ENCODE measurements at places on chromosomes 3 and 15.

DNA sequence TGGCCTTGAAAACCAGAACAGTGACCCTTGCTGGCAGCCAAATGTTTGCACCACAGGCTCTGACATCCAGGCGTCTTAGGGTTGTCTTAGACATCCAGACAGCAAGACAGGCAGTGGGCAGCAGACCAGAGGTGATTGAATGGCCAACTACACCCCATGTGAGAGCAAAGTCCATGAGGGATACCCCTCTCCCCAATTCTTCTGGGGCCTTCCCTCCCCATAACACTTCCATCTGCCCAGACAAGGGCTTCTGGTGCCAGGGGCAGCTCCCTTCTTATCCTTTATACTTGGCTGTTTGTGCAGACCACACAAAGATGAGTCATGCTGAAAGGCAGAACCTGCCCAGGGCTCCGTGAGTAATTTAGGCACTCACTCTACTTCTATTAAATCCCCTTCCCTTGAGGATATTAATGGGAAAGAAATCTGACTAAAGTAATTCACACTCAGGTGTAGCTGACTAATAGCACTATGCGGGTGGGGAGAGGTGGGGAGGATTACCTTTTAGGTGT is 257.9 kb downstream of the UACA start:
- H3K4me3 ChIP-seq = no peak overlapping the region
- peak overlapping the region; percentile 72 for H3K27ac ChIP-seq
- no peaks in the 10 kb centered on the region for H3K36me3 ChIP-seq
- peaks cover 59% of the 10 kb centered on the region for H3K4me1 ChIP-seq
- no peaks in the 10 kb centered on the region for H3K27me3 ChIP-seq

GRCh38 chr15:29636140-29636539 is 186.1 kb downstream of the TJP1 start:
- peaks cover 10% of the 10 kb centered on the region for H3K27me3 ChIP-seq
- no peaks in the 10 kb centered on the region for H3K4me1 ChIP-seq
- no peak for DNase-seq
- no peak overlapping the region for H3K4me3 ChIP-seq
- no peaks in the 10 kb centered on the region for H3K36me3 ChIP-seq

- H3K4me1 ChIP-seq = peaks cover 15% of the 10 kb centered on the region
- no peak overlapping the region for H3K4me3 ChIP-seq
- H3K27me3 ChIP-seq = no peaks in the 10 kb centered on the region
These were observed 34.6 kb downstream of the MYO5C start for GRCh38 chr15:52261026-52261425.

DNA sequence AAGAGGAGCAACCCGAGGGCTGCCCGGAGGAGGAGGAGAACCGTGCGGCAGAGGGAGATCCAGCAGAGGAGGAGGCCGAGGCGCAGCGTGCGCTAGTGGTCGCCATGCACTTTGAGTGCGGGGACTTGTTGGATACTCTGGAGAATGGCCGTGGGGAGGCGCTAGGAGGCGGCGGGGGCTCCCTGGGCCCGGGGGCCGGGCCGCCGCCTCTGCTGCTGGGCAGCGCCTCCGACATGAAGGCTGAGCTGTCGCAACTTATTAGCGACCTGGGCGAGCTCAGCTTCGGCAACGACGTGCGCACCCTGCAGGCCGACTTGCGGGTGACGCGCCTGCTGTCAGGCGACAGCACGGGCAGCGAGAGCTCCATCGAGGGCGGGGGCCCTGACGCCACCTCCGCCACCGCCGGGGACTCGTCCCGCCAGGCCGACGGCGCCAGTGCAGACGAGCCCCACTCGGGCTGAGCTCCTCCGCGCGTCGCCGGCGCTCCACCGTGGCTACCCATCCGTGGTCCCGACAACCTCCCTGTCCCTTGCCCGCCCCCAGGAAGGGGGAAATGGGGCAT is 2.0 kb downstream of the FAM43A start:
- H3K27ac ChIP-seq = no peak overlapping the region
- peaks cover 20% of the 10 kb centered on the region for H3K4me1 ChIP-seq
- no peak for DNase-seq
- H3K27me3 ChIP-seq = peaks cover 8% of the 10 kb centered on the region
- peak overlapping the region; percentile 13 for H3K4me3 ChIP-seq

DNA sequence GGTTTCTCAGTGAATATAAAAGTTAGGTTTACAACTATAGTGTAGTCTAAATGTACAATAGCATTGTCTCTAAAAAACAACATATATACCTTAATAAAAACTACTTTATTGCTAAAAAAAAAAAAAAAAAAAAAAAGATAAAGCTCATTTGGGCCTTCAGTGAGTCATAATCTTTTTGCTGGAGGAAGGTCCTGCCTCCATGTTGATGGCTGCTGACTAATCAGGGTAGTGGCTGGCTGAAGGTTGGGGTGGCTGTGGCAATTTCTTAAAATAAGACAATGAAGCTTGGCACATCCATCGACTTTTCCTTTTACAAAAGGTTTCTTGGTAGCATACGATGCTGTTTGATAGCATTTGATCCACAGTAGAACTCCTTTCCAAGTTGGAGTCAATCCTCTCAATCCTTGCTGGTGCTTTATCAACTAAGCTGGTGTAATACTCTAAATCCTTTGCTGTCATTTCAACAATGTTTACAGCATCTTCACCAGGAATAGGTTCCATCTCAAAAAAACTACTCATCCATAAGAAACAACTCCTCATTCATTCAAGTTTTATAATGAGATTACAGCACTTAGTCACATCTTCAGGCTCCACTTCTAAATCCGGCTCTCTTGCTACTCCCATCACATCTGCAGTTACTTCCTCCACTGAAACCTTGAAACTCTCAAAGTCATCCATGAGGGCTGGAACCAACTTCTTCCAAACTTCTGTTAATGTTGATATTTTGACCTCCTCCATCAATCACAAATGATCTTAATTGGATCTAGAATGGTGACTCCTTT is 13.3 kb downstream of the ZNF280D start:
- DNase-seq = no peak
- no peaks in the 10 kb centered on the region for H3K27me3 ChIP-seq
- no peaks in the 10 kb centered on the region for H3K4me1 ChIP-seq
- H3K36me3 ChIP-seq = peaks cover under 1% of the 10 kb centered on the region
- no peak overlapping the region for H3K4me3 ChIP-seq
- H3K27ac ChIP-seq = no peak overlapping the region

DNA sequence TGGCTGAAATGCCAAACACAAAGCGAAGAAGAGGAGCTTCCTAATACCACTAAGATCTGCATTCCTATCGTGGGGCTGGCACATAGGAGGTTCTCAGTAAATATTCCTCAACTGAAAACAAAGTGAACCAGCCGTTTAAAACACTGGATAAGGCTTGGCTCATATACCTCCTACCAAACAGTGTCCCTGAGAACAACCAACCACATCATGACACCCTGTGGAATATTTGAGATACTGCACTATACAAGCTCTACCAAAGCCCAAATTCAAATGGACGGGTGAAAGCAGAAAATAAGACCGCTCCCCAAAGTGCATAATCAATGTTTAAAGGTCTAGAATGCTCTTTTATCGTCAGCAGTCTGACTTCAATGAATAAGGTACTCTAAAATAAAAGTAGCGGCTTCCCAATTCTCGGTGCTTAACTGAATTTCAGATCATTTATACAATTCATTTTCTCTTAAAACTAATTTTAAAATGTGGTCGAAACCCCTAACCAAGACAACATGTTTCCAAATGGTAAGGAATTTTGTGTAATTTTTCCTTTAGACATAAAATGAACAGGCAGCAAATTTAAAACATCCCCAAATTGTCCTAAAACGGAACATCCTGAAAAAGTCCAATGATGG is 425.8 kb downstream of the ERC2 start:
- no peak for DNase-seq
- no peak overlapping the region for H3K4me3 ChIP-seq
- H3K27ac ChIP-seq = no peak overlapping the region

DNA sequence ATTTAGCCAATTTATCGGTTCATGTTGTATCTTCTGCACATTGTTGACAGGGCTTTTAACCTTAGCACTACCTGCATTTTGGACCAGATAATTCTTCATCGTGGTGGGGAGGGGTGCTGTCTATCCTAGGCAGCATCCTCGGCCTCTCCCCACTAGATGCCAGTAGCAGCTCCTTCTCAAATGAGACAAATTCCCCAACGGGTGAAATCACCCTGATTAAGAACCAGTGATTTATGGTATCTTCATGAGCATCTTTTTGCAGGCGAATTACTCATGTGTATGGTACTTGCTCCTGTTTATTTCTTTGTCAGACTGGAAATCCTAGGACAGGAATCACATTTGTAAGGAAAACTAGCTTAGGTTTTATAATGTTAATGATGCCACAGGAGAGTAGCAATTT is 68.0 kb downstream of the C3orf70 start:
- H3K4me1 ChIP-seq = no peaks in the 10 kb centered on the region
- DNase-seq = no peak
- H3K36me3 ChIP-seq = no peaks in the 10 kb centered on the region
- H3K27ac ChIP-seq = no peak overlapping the region

- no peaks in the 10 kb centered on the region for H3K4me1 ChIP-seq
- H3K4me3 ChIP-seq = no peak overlapping the region
- H3K27ac ChIP-seq = no peak overlapping the region
- H3K27me3 ChIP-seq = no peaks in the 10 kb centered on the region
- no peaks in the 10 kb centered on the region for H3K36me3 ChIP-seq
- DNase-seq = no peak
These were observed 7.9 kb downstream of the HTR3D start for GRCh38 chr3:184039414-184039813.

GRCh38 chr3:141276398-141276797 is 44.8 kb downstream of the PXYLP1 start:
- H3K27ac ChIP-seq = no peak overlapping the region
- no peaks in the 10 kb centered on the region for H3K36me3 ChIP-seq
- no peak for DNase-seq
- H3K4me1 ChIP-seq = peaks cover 19% of the 10 kb centered on the region
- no peaks in the 10 kb centered on the region for H3K27me3 ChIP-seq

DNA sequence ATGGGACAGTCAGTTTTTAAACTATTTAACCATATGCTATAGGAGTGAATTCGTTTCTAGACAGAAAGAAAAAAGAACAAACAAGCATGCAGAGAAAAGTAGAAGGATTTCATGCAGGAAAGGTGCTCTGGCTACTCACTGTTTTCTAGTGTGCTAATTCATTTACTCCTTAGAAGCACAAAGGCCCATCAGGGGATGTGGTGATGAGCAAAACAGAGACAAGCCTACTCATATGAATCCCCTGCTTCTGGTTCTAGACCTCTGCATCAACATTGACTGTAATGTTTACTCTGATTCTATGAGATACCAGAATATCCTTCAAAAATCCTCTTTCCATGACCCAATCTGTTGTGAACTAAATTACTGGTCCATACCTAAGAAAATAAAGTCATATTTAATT is 801.9 kb downstream of the PLOD2 start:
- no peaks in the 10 kb centered on the region for H3K36me3 ChIP-seq
- DNase-seq = no peak
- no peaks in the 10 kb centered on the region for H3K4me1 ChIP-seq
- H3K27me3 ChIP-seq = no peaks in the 10 kb centered on the region
- H3K4me3 ChIP-seq = no peak overlapping the region
- no peak overlapping the region for H3K27ac ChIP-seq

GRCh38 chr15:33559207-33559890 is 248.6 kb downstream of the RYR3 start:
- DNase-seq = no peak
- H3K4me3 ChIP-seq = no peak overlapping the region
- H3K27me3 ChIP-seq = peaks cover 32% of the 10 kb centered on the region
- H3K27ac ChIP-seq = no peak overlapping the region
- no peaks in the 10 kb centered on the region for H3K36me3 ChIP-seq
- H3K4me1 ChIP-seq = no peaks in the 10 kb centered on the region

DNA sequence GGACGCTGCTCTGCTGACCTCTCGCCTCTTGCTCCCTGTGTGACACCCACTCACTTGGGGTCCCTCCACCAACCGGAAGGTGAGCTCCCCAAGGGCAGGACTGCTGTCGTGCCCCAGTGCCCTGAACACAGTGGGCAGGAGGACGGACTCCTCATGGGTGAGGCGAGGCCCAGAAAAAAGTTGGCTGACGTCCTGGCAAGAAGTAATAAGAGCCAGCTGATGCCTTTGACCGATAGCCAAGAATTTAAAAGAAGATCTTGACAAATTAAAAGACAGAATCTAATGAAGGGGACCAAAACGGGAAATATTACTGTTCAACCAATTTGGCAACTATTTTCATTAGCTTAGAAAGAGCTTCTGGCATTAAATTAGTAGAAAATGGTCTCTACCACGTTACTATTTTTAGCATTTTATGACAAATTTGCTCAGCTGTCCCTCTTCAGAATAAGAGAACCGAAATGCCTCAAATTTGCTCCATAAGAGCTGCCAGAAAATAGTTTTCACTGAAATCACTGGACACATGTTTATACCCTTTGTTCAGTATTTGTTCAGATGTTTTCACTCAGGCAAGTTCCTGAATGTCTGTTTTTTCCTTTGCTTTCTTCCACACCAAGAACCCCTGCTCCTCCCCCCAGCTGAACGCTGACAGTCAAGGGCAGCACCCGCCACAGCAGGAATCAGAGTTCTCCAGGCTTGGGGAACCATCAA is 60.5 kb downstream of the XXYLT1 start:
- H3K27ac ChIP-seq = peak overlapping the region; percentile 16
- H3K27me3 ChIP-seq = no peaks in the 10 kb centered on the region
- no peaks in the 10 kb centered on the region for H3K36me3 ChIP-seq
- no peak for DNase-seq

Measured in RWPE2 (cell line).